ENCODE measurements at places on chromosomes 1 and 21. TPM values are rescaled to one million over a fixed set of nuclear protein-coding genes. Genes with fewer than 3 reads are reported as not detected.

GRCh38 chr1:15568387-15569073 is 16.3 kb downstream of the AGMAT start:
- no peak for DNase-seq

DNA sequence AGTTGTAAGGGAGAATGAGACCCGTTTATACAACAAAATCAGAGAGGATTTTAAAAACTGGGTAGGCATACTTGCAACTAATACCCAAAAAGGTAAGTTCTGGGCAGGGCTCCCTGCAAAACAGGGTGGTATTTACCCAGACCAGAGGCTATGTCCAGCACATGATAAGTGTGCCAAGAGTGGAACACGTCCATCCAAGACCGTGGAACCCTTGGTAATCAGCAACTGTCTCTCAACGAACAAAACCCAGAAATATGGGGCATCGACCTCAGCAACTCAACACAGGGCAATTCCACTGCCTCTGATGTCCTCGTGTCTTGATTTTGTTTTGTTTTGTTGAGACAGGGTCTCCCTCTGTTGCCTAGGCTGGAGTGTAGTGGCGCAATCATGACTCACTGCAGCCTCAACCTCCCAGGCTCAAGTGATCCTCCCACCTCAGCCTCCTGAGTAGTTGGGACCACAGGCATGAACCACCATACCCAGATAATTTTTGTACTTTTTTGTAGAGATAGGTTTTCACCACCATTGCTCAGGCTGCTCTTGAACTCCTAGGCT is 26.7 kb upstream of the MX1 start:
- no peak for DNase-seq

- no peak for DNase-seq
Observed at GRCh38 chr21:43861706-43862105, 3.3 kb upstream of the AGPAT3 start.

DHDDS gene
- total RNA-seq = 45.9 TPM
